Stimulated activated CD8-positive, alpha-beta memory T cell treated with anti-CD3 and anti-CD28 coated beads, Interleukin-2, amount 100 ng/mL, for 1 hour (primary cell): ENCODE measurements at places on chromosomes 1 and 21.

DNA sequence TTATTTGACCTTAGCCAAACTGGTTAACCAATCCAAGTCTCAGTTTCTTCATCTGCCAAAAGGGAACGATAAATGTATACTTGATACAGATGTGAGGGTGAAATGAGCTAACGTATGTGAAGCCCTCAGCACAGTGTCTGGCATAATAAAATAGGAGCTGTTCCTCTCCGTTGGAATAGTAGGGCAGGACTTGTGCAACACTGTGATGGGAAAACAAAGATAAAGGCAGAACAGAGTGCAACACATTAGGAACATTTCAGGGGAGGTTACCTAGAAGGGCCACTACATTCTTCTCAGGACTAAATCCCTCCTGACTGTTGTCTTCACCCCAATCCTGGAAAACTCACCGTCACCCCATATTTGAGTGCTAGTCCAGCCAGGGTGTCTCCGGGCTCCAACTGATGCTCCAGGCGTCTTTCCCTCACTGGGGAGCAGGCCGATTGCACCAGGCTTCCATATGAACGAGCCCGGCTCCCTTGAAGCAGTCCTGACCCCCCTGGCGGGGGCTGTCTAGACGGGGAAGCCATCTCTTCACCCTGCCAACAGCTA is 896 bp downstream of the LYSMD1 start:
- no peak for DNase-seq

DNA sequence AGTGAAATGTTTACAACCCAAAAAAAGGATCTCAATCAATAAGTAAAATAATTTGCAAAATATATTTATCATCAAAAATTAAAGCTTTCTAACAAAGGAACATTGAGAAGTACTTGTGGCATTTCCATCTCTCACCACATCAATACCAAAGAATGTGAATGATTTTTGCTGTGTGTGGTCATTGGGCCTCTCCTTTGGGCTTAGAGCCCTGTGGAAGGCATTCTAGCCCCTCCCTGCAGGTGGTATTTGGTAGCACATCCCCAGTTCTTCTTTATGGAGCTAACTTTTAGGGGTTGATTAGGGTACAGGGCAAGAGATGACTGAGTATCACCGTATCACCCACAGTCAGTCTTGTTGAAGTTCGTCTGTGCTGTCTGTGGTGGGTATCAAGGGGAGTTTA is 294.1 kb upstream of the SGIP1 start:
- no peak for DNase-seq

DNA sequence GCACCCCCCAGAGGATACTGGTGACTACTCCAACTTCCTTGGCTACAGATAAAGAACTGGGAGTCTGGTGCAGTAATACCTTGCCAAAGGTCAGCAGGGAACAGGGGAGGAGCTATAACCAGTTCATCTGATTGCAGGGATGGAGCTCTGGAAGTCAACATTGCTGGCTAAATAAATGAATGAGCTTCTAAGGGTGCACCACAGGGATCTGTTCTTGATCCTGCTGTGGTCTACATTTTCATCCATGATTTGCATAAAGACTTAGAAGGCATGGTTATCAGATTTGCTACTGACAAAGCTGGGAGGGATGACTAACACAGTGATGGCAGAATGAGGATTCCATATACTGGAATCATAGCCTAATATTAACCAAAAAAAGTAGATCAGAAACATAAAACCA is 18.3 kb downstream of the PLEKHA6 start:
- no peak for DNase-seq

DNA sequence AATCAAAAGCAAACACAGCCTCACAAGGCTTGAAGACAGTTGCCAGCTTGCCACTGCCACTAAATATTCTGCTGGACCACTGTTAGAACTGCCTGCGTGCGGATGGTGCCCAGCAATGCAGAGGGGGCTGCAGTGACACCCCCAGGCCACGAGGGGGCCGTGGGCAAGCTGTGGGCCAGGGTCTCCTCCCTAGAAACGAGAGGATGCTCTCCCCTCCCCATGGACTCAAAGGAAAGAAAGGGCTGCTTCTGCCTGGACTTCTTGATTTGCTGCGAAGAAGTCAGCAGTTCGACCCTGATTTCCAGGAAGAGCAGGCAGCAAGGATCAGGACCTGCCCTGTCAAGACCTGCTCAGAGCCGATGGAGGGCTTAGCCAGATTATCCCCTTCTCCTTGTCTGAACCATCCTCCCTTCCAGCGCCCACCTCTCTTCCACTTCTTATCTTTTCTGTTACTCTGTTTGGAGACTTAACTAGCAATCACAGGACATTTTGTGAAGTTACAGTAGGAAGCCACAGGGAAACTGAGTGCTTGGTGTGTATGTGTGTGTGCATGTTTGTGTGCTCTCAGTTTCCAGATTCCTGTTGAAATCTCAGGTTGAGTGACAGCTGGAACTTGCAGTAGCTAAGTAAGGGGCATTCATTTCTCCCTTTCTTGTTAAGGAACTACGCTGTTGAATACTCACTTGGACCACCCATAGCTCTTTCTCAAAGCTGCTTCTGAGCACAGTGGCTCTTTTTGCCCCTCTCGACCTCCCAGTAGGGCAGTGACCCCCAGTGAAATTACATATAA is 2.7 kb downstream of the MAN1C1 start:
- DNase-seq = no peak

GRCh38 chr1:11143401-11143800 is 43.7 kb upstream of the EXOSC10 start:
- DNase-seq = no peak

- DNase-seq = no peak
Observed at GRCh38 chr1:30295266-30295665, 428.1 kb downstream of the MATN1 start.

DNA sequence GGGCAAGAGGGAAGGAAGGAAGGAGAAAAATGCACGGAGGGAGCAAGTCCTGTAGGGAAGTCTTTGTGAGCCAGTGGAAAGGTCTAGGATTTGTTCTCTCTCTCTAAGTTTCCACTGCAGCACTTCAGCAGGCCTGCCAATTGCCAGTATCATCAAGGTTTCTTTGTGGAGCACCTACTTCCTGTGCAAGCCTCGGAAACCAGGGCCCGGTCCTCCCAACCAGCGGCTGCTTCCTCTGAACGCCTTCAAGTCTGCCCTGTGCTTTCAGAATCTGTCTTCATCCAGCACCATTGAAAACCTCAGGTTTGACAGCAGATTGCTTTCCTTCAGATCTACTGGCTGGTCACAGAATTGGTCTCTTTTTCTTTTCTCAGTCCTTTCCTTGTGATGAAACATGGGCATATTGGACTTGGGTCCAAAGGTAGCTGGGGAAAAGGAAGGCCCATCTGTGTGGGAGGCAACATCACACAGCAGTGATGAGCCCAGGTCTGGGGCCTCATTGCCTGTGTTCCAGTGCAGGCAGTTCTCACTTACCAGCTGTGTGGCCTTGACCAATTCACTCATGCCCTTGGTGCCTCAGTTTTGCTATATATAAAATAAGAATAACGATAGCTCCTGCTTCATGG is 144.5 kb downstream of the SEC16B start:
- DNase-seq = no peak

DNA sequence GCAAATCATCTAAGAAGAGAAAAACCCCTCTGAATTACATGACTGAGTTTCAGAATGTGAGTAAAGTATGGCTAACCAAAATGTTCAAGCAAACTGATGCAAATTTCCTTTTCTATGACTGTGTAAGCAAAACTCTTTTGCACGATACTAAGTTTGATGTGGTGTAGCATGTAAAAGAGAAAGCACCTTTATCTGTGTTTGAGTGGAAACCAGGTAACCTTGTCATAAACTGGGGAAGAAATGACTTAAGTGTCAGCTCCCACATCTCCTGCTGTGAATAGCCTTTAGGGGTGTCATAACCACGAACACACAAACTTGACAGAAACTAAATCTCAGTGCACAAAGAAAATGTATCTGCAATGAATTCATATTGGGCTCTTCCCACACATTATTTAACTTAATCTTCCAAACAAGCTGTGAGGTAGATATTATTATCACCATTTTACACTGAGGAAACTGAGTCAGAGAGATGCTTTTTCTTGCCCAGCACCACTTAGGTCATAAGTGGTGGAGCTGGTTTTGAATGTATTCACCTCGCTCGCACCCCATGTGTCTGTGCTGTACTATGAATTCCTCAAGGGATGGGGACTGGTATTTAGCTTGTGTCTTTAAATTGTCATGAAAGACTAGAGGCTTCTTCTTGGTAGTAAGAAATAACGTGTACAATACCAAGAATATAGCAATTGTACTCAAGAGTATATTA is 32.9 kb upstream of the IL12RB2 start:
- no peak for DNase-seq

- DNase-seq = no peak
Observed at GRCh38 chr1:209319549-209319948, 264.0 kb upstream of the CAMK1G start.

DNA sequence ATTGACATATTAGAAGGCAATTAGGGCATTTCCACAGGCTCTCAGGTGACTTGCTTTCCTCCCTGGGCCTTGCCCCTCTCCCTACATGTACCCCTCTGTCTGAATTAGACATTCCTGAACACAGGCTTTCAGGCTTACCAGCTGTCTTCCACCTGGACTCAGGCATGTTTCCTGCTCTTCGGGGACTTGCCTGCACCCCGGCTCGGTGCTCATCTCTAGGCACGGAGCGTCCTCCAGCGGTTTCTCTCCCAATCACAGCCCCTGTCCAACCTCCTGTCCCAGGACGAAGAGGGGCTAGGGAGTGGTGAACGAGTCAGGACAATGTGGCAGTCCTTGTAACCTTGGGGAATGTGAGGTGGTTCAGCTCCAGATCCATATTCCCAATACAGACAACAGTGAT is 4.2 kb downstream of the PROK1 start:
- no peak for DNase-seq

DNA sequence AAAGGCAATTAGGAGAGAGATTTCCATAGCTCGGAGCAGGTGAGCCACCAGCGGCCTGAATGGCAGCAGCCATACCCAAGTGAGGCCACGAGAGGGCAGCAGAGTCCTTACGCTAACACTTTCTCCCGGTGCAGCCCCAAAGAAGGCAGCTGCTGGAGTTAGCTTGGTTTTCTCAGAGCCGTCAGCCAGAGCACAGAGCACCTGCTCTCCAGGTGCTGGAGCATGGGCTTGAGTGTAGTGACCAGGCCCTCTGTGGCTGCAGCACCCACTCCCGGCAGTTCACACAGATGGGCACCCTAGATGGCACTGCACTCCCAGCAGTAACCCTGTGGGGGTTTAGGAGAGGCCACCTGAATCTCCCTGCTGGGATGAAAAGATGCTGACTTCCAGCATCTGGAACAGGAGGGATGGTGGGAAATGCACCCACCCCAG is 45.8 kb downstream of the TMCC2 start:
- peak; percentile 73 for DNase-seq

- no peak for DNase-seq
Observed at GRCh38 chr1:17084787-17085186, 31.0 kb upstream of the SDHB start.

- DNase-seq = no peak
Observed at GRCh38 chr1:227938911-227939790, 8.6 kb downstream of the WNT9A start.

GRCh38 chr1:28745653-28746173 is 9.0 kb downstream of the YTHDF2 start:
- no peak for DNase-seq

GRCh38 chr21:29264721-29265120 is 34.0 kb upstream of the BACH1 start:
- no peak for DNase-seq

DNA sequence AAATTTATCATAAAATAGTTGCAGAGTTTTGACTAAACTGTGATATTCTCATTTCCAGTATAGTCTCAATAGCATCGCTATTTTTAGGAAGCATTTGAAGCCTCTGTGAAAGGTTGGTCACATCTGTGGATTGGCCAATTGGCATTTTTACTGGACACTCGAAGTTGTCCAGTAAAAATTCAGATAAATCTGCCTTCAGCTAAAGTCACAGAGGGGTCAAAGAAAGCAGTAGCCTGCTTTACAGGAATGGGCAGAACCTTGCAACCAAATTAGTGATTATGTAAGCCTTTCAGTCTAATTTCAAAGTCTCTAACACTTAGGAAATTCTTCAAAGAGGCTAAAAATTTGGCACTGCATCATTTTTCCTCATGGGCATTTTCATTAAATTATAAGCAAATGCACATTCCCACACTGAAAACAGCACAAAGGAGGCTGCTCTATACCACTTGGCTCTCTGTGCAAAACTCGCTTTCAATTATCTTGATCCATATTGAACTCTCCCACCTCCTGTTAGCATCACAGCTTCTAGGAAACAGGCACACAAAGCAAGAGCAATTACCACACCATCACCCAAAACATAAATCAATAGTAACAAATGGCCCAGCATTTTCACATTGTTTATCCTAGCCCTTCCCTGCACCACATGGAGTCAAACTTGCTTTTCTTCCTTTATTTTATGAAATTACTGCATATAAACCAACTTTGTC is 318.5 kb upstream of the DUSP10 start:
- DNase-seq = no peak

- DNase-seq = no peak
Observed at GRCh38 chr1:218592688-218593087, 247.6 kb downstream of the TGFB2 start.

GRCh38 chr1:2528611-2528965 is 1.5 kb downstream of the HES5 start:
- DNase-seq = no peak

- no peak for DNase-seq
Observed at GRCh38 chr1:24157918-24158481, 15.1 kb upstream of the IL22RA1 start.

GRCh38 chr1:34682452-34683223 is 72.2 kb upstream of the GJB5 start:
- DNase-seq = no peak

DNA sequence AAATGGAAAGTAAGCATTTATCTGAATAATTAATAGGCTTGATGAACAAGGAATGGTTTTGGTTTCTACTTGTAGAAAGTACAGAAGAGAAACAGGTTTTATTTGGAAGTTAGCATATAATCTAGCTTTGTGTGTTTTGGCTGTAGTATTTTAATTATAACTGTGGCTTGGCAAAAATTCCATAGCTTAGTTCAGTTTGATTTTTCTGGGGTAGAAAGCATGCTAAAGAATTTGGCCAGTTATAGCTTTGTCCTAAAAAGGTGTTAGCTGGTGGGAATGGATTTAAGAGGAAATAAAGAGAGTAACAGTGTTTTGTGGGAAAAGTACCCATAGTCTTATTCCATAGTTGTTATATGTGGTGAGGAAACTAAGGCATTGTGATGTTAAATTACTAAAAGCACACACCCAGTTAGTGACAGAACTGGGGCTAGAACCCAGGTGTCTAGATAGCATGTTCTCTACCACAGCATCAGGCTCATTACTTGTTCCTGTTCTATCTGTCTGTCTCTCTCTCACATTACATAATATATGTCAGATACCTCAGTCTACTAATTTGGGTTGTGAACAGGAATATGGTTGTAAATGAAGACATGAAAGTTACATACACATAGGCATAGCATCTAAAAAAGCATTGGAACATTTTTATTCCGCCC is 55.0 kb downstream of the MPZL1 start:
- no peak for DNase-seq

- no peak for DNase-seq
Observed at GRCh38 chr1:204841798-204842197, 28.9 kb upstream of the NFASC start.

GRCh38 chr1:246724731-246725095 is 504 bp downstream of the SCCPDH start:
- no peak for DNase-seq

GRCh38 chr1:200668514-200669313 is 993 bp downstream of the DDX59 start:
- no peak for DNase-seq
